Panc1 (cell line): ENCODE measurements at places on chromosomes 6 and 20.

GRCh38 chr6:33716379-33716778 lies 4.9 kb upstream of the UQCC2 start:
- no peak for DNase-seq

GRCh38 chr6:32664827-32665362 lies 1.6 kb downstream of the HLA-DQB1 start:
- DNase-seq, result no peak

DNA sequence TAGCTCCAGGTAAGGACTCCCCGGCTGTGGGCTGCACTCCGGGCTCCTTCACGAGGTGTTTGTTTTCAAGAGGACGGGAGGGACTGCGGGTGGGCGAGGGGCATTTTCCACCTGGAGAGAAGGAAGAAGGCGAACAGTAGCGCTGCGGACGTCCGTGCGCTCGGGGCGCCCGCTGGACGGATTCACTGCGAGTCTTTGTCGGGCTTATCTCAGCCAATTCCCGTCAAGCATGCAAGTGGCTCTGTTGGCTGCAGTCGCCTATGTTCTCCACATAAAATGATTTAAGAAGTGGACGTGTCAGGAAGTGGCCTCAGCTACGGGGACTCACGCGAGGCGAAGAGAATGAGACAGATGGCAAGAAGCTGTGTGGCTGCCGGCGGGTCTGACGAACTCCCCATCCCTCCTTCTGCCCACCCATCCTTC lies 332 bp downstream of the GRIK2 start:
- DNase-seq, result no peak

DNA sequence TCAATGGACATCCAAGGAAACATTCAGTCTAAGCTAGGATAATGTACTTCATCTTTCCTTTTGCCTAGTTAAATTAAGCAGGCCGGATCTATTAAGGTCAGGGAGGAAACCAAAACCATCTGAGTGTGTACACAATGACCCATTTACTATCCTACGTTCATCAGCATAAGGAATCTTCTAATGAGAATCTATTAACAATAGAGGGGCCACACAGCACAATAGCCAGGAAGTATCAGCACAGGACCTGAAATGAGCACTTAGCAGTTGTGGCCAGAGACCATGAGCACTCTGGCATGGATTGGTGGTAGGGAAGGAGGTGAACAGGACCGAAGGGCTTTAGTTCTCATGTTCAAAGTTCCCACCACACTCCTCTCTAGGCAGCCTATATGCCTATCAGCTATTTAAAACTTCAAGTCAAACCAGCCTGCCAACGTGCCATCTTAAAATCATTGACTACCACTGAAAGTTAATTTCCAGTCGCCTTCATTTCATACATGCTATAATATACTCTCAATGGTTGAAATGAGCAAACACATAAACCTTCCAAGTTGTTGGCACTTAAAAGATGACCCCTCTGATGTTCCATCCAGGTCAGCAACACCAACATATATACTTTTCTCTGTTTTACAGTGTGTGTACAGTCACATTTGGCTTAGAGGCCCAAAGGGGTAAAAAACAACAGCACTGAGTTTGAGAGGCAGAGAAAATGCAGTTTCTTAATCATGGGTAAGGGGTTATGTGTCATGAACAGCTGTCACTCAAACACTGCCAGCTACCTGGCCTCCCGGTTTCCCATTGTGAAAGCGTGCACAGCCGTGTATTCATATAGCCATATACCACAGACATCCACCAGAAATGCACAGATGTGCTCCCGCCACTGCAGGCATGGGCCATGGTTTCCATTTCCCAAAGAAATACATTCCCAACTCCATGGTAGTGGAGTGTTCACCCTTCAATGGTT lies 184.3 kb downstream of the TBXT start:
- DNase-seq, result no peak

GRCh38 chr6:108561742-108562502 lies 1.2 kb downstream of the FOXO3 start:
- DNase-seq, result no peak

GRCh38 chr6:20169119-20169557 lies 43.1 kb downstream of the MBOAT1 start:
- DNase-seq, result no peak

DNA sequence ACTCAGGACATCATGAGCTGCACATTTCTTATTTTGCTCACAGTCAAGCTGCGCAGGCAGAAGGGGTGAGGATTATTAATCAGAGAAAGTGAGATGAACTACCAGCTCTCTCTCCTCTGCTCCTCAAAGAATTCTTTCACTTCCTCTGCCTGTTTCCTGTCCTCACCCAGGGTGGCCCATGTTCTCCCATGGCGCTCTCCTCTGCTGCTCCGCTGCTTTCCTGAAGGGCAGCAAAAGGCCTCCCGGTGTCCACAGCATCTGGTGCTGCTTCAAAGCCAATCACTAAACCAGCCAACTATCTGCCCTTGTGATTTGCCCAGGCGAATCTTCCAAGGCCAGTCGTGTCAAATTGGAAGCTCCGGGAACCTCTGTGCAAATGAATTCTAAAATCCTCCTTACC lies 324.2 kb downstream of the TPBG start:
- no peak for DNase-seq

- DNase-seq, result no peak
Measured at GRCh38 chr20:61887596-61888093, 178.0 kb downstream of the TAF4 start.

GRCh38 chr6:107607116-107607515 lies 117.2 kb downstream of the SOBP start:
- DNase-seq, result no peak

GRCh38 chr6:24931718-24932691 lies 3.8 kb downstream of the RIPOR2 start:
- no peak for DNase-seq

- DNase-seq, result no peak
Measured at GRCh38 chr6:69865126-69865525, 1.2 kb upstream of the COL19A1 start.

GRCh38 chr20:35329435-35330139 lies 37.4 kb upstream of the FAM83C start:
- DNase-seq, result no peak

- no peak for DNase-seq
Measured at GRCh38 chr6:128883906-128884305, 968 bp downstream of the LAMA2 start.

DNA sequence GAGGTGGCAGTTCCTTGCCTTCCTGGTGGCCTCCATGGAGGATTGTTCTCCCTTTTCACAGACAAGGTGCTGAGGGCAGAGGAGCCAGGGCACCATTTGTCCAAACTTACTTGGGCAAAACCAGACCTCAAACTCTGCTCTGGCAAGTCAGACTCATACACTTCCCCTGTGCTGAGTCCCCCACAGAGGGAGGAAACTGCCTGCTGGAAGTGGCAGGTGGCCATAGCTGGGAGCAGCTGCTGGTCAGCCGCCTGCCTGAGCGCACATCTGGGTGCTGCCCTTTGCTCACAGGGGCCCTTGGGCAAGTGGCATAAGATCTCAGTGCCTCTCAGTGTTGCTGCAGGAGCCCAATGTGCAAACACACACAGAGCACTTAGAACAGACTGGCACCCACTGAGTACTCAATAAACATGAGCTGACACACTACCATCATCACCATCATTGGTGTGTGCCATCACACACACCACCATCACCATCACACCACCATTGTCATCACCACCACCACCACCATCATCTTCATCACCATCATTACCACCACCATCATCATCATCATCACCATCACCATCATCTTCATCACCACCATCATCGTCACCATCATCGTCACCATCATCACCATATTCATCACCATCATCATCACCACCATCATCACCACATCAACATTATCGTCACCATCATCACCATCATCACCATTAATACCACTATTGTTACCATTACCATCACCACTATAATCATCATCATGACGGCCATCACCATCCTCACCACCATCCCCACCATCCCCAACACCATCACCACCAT lies 17.6 kb downstream of the NOL4L start:
- no peak for DNase-seq
